ENCODE measurements at places on chromosomes 12 and 14.

DNA sequence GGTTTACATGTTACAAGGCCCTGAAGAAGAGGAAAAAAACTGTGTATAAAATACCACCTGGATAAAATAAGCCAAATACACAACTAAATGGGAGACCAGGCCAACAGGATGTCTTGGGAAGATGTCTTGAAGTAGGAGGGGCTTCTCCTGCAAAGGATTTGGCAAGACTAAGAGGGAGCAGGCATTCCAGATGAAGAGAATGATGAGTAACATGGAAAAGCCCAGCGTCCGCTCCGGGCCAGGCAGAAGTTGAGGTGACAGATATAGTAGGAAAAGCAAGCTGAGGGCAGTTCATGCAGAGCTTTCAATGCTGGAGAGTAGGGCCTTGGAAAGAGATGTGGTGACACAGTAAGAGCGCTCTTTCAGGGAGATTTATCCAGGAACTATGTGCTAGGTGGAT, 16.1 kb upstream of the EIF4B start:
- no peak for DNase-seq

DNA sequence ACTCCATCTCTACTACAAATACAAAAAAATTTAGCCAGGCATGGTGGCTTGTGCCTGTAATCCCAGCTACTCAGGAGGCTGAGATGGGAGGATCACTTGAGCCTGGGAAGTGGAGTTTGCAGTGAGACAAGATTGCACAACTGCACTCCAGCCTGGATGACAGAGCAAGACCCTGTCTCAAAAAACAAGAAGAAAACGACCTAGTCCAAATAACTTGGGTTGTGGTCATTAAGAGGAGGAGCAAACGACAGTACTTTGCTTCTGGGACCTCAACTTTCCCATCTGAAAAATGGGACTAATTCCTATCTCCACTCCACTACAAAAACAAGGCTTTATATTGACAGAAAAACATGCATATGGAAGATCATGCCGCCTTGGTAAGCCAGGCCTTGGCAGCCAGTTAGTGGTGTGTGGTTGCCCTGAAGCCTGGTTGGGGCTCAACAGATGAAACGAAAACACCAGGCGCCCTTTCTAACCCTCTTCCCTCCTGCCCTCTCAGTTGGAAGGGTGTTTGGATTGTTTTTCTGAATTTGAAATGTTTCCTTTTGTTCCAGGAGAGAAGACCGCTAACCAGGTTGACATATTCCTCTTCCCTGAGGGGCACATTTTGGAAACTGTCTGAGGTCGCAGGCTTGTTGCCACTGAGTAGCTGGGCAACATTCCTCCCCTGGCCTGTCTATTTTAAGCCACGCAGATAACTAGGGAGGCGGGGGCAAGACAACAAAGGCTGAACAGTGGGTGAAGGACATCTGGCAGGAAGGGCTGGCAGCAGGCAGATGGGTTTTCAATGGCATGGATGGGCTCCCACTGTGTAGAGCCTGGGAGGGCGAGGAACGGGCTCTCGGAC, 13.7 kb upstream of the VPS37B start:
- DNase-seq = peak; percentile 55

DNA sequence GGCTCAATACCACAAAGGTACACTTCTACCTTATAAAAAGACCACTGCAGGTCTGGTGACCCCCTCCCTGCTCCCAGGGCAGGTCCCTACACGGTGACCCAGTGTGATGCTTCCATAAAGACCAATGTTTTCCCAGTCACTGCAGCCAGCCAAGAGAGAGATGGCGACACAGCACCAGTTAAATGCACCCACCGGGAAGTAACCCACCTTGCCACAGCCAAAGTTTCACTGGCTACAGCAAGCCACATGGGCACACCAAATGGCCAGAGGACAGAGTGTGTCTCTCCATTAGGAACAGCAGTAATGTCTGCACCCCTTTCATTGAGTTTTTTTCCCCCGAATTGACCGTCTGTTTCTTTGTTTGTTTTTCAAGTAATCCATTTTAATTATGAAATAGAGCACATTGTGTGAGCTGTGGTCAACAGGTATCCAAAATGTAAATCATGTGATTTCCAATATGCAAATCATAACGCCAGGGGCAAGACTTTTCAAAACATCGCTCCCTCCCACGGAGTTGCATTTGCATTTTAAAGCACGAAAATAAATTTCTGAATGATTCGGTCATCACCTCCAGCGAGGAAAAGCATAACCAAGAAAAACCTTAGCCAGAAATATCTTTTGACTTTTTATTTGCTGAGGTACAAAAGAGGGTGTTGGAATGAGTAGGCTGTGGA, 48.9 kb upstream of the EML1 start:
- no peak for DNase-seq

DNA sequence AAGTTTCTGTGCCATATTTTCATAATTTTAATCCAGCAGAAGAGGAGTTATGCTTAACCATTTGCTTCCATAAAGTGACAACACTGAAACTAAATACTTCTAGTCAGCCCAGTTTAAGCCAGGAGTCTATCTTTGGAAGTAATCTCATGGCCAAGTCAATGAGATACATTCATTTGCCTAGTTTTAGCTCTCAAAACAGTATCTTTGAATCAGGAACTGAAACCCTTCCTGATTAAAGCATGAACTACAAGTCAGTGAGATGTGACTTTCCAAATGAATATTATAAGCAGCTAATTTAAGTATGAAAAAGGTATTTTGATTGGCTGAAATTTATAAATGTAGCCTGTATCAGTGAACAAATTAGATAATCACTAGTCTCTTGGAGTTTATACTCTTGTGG, 491.5 kb downstream of the SLC6A15 start:
- DNase-seq = no peak

DNA sequence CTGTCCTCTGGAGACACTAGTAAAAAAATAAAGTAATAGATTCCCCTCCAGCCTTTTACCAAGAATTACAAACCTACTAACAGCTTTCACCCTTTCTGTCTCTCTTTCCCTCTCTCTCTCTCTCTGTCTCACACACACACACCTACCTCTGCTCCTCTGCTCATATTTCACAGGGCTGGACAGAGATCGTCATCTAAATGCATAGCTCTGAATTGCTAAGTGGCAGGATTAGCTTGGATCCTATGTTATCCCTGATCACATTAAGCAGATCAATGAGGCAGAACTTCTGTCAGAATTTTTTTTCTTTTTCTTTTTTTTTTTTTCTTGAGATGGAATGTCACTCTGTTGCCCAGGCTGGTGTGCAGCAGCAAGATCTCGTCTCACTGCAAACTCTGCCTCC, 22.9 kb downstream of the VCPKMT start:
- no peak for DNase-seq

- DNase-seq = no peak
These were observed 20.6 kb upstream of the BDKRB1 start for GRCh38 chr14:96235426-96235825.

DNA sequence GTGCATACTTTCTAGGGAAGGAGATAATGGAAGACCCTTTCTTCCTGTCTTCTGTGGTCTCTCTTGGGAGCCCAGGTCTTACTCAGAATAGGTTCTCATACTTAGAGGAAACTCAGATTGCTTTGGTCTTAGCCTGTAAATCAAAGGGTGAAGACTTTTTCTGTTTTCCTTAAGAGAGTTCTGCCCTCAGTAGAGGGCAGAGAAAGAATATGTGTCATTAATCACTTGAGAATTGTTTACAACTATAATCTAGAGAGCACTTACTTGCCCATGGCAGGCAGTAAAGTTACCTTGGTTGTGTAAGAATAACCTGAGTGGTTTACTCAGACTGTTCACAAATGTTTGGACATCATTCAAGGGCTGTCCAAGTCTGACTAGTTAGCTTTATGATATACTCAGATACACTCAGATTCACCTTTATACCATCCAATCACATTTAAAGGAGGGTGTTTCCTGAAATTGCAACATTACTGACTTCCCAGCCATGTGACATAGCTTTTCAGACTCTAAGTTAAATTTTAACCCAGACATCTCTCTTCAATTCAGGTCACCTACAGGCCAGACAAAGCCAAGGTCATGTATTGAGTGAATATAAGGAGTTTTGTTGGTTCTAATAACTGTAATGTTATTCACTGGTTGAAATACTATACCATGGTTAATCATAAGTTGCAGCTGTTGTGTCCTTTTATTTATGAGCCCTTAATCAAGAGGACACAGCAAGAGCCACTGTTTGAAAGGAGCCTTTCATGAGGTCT, 372.2 kb downstream of the RAD51B start:
- DNase-seq = no peak

DNA sequence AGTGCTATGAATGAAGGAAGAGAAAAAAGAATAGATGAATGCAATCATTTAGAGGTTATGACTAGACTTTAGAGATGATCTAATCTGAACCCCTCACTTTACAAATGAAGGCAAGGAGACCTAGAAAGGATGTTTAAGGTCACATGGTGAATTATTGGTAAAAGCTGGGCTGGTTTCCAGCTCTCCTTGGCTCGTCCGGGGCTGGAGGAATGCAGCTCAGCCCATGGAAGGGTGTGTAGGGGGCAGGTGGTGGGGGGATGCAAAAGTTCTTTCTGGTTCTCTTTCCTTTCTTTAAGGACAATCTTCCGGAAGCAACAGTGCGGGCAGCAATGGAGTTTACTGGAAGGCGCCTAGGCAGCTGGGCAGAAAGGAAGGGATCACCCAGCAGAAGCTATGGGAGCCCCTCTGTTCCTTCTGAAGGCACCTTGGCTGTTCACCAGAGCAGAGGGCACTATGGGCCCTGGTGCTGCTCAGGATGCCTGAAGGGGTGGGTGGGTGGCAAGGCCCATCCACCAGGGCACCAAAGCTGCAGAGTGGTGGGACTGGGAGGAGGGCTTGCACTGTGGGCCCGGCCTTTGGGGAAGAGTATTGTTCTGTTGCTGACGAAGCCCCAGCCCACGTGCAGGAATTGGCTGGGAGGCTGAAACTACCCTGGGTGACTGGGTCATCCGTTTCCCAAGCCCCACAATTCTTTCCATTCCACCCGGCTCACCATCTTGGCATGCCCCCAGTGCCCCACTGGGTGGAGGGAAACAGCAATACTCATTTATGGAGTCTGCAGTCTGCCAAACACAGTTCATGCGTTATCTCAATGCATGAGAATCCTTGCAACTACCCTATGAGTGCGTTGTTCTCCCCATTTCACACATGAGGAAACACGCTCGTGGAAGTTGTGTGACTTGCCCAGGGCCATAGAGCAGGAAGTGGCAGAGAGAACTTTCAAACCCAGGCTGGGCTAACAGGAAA, 78.2 kb downstream of the IRF2BPL start:
- no peak for DNase-seq

- no peak for DNase-seq
These were observed 15.2 kb downstream of the SLC8A3 start for GRCh38 chr14:70173569-70173968.

DNA sequence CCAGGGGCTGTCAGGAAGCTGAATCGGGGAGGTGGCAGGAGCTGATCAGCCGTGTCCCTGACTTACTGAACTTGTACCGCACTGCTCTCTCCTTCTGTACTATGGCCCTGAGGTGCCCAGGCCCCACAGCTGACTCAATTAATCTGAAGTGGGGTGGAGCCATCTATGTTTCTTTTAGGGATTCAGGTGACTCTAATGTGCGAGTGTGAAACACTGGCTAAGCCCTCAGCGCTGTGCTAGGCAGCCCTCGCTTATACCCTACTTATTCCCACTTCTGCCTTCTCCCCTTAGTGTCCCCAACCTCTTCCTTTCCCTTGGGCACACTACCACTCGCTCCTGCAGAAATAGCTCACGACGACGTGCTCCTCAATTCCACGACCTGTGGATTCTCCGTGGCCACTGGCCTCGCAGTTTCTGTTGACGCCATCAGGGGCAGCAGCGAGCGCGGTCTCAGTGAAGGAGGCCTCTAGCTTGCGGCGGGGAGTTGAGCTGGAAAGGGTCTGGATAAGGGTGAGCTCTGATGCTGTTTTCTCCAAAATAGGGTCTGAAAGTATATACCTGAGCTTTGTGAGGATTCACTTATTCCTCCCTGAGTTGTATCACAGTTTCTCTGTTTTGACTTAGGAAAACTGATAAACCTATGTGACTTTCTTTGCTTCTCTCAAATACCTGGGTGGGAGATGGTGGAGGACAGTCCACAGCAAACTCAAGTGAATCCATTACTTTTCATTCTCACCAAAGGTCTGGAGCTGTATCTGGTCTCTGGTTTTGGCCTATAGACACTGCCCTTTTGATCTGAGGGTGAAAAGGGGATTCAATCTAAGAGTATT, 167.6 kb downstream of the SLC41A2 start:
- DNase-seq = no peak

DNA sequence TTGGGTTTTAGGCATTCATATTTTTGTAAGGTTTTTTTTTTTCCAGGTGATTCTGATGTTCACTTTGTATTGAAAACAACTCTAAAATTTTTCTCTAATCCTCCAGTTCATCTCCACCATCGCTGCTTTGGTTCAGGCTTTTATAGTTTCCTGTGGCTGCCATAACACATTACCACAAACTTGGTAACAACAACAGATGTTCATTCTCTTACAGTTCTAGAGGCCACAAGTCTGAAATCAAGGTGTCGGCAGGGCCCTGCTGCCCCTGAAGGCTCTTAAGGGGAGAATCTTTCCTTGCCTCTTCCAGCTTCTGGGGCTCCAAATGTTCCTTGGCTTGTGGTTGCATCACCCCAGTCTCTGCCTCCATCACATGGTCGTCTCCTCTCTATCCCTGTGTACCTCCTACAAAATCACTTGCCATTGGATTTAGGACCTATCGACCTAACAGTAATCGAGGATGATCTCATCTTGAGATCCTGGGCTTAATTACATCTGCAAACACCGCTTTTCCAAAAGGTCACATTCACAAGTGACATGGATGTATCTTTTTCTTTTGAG, 55.2 kb downstream of the PELI2 start:
- DNase-seq = no peak

GRCh38 chr12:114254998-114255397, 150.9 kb downstream of the TBX5 start:
- DNase-seq = no peak

GRCh38 chr14:86533834-86534233, 1003.9 kb downstream of the FLRT2 start:
- no peak for DNase-seq

- DNase-seq = no peak
These were observed 3.6 kb upstream of the HRK start for GRCh38 chr12:116884871-116885270.

DNA sequence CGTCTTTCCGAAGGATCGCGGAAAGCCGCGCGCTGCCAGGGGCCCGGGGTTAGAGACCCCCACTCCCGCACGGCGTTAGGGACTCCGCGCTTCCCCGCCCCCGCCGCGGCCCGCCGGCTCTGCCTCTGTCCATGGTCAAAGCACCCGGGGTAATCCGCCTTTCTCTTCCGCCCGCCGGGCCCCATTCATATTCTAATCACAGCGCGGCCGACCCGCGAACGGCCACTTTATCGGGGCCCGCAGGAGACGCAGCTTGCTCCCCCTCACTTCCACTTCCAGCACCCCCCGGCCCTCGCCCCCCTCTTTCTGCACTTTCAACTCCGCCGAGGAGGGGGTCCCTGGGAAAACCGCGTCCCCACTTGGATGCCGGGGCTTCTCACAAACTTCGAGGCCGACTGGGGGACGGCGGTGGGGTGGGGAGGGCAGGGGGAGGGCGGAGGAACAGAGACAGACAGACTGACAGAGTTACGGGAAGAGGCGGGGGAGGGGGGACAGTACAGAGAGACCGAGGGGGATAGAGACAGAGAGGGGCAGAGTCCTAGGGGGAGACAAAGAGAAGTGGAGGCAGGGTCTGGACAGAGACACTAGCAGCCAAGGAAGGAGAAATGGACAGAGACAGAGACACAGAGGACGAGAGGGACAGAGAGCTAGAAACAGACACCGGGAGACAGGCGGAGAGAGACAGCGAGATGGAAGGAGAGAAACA, 1.1 kb upstream of the RFX4 start:
- peak; percentile 26 for DNase-seq

GRCh38 chr14:104388541-104389325, 190.8 kb upstream of the C14orf180 start:
- DNase-seq = no peak

- no peak for DNase-seq
These were observed 76.4 kb downstream of the BCL2L14 start for GRCh38 chr12:12147111-12147510.
